ENCODE measurements at places on chromosomes 5 and 9.

DNA sequence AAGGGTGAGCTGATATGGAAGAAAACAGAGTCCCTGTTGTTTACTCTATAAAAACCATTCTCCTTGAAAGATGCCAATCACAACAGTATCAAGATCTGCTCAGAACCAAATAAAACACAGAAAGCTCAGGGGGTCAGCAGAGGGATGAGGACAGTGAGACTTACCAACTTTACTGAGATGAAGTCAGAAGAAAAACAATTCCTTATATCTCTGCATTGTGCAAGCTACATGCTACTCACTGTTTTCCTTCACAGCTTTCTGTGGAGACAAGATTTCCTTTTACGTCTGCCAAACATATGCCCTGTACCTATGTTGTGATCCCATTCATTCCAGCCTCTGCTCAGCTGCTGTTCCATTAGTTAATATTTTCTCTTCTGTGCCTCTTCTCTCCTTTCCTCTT lies 185.6 kb downstream of the TSSK1B start:
- DNase-seq = no peak

DNA sequence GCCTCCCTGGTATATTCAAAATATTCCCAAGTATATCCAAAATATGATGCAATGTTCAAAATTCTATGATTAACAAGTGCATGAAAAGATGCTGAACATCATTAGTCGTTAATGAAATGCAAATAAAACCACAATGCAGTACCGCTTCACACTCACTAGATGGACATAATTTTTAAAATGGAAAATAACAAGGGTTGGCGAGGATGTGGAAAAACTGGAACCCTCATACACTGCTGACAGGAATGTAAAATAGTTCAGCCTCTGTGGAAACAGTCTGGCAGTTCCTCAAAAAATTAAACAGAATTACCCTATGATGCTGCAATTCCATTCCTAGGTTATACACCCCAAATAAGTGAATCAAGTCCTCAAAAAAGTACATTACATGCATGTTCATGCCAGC lies 36.1 kb upstream of the MYOT start:
- no peak for DNase-seq

DNA sequence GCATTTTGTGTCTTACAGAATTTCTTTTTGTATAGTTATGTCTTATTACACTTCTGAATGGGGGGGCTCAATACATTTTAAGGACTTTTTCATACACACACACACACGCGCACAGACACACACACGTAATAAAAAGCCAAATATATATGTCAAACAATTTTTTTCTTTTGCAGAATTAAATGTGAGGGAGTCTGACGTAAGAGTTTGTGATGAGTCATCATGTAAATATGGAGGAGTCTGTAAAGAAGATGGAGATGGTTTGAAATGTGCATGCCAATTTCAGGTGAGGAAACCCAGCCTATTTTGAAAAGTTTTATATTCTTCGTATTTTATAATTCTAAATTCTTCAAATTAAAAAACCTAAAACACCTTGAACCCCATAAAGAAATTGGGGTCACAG lies 25.6 kb downstream of the TMEFF1 start:
- no peak for DNase-seq

- DNase-seq = no peak
These were observed 507 bp downstream of the CTNND2 start for GRCh38 chr5:11903614-11904264.

DNA sequence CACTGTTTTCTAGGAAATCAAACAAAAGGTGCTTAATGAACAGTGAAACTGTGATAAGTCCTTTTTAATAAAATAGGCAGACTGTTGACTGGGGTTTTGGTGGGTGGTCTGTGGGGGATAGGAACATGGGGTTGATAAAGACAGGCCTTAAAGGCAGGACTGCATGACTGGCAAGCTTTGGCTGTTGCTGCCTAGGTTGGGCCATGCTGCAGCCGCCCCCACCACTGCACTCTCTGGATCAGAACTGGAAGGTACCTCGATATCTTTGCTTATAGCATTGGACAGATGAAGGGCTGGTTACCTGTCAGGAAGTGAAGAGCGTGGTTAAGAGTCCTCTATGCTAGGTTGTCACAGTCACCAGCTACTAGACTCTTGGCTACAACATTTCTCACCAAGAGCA lies 24.4 kb downstream of the APBA1 start:
- no peak for DNase-seq

DNA sequence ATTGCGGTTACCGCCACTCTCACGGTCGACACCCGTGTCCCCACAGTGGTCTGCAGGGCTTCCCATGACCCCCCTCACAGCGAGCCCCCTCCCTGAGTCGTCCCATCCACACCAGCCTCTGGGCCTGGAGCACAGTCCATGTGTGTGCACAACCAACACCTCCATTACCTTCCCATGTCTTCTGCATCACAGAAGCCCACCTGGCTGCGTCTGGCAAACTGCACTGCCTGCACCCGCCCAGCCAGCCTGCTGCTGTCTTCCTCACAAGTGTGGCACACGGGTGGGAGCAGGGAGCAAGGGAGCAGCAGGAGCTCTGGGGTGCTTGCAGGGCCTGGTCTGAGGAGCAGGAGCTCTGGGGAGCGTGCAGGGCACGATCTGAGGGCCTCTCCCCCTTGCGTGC lies 415.3 kb upstream of the IRX4 start:
- no peak for DNase-seq

DNA sequence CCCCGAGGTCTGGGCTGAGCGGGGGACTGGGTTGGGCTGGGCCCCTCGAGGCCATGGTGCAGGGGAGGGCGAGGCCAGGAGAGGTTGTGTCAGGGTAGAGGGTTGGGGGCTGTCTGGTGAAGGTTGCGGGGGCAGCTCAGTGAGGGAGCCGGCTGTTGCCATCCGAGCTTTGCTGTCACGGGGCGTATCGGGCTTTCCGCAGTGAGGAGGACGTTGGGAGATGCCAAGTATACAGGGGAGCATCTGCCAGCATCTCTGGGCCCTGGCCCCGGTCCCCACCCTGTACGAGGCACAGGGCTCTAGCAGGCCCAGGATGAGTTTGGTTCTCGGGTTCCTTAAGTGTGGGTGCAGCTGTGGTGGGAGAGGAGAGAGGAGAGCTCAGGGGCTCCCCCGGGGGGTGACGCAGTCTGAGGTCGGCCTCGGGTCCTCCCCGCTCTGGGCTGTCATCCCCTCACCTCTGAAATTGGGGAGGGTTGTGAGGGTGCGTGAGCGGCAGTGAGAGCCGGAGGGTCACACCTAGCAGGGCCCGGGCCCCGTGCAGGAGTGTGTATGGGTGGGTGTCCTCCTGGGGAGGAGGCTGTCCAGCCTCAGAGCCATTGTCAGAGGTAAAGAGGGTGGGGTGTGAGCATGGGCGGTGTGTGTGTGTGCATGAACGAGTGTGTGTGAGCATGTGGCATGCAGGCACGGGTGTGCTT lies 87.3 kb downstream of the COL5A1 start:
- DNase-seq = no peak

DNA sequence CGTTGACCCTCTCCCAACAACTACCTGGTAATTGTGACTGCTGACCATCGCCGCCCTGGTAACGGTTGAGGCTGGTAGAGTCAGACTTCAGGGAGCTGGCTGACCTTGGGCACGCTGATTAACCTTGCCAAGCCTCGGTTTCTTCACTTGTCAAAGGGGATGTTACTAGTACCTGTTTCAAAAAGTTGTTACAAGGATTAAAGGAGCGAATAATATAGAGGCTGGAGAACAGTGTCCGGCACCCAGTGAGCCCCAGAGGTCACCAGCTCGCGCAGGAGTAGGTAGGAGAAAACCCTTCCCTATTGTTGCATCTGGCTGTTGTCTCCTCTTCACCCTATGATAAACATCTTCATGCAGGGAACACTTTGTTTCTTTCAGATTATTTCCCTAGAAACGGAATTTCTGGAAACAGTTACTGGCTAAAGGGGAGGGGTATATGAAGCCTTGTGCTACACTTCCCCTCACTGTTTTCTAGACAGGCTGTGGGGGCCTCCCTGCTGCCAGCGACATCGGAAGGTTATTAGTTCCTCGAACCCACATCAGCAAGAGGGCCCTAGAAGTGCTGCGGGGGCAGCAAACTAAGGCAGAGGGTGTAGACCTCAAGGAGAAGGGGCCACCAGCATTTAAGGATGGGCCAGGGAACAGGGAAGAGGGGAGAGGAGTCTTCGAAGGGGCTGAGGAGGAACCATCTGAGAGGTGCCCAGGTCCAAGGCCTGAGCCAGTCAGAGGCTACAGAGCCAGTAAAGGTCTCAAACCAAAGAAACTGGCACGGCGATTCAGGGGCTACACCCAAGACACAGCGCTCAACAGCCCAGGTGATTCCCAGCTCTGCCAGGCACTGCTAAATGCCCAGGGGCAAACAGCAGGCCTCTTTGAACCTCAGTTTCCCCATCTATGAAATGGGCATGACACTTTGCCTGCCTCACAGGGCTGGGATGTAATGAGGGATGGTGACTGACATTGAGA lies 37.6 kb downstream of the HRH2 start:
- DNase-seq = no peak

- no peak for DNase-seq
These were observed 596 bp upstream of the ADAMTS6 start for GRCh38 chr5:65482296-65482735.

- no peak for DNase-seq
These were observed 407.2 kb upstream of the PIK3R1 start for GRCh38 chr5:67808340-67808739.

GRCh38 chr5:746258-746761 lies 38.2 kb downstream of the ZDHHC11B start:
- no peak for DNase-seq

GRCh38 chr9:110109333-110110092 lies 98.4 kb downstream of the C9orf152 start:
- no peak for DNase-seq

- no peak for DNase-seq
These were observed 72.7 kb downstream of the EPB41L4B start for GRCh38 chr9:109248133-109248581.

DNA sequence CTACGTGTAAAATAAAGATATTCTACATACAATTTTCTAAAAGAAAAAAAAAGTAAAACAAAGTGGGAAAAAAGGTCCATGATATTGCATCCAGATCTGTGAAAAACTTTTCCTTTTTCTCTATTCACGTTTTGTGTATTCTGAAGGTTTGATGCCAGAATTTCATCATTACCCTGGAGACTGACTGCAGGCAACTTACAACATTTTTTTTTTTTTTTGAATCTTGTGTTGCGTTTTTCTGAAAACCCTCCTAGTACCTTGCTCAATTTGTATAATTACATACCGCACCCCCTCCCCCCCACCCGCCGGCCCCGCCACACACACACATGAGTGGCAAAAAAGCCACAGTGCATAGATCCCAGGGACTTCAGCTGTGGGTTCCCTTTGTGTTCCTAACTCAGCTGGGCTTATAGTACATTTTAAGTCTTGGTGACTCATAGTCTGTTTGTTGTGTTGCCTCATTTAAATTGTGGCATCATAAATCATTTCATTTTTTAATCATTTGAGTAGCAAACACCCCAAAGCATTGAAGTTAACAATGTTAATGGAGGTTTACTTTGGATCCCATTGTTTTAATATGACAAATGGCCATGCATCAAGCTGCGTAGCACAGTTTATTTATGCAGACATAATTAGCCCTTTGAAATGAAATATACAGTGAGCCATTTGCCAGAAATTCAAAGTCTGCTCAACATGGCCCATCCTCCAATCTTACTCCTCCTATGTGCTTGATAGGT lies 36.0 kb downstream of the PRDM6 start:
- no peak for DNase-seq

DNA sequence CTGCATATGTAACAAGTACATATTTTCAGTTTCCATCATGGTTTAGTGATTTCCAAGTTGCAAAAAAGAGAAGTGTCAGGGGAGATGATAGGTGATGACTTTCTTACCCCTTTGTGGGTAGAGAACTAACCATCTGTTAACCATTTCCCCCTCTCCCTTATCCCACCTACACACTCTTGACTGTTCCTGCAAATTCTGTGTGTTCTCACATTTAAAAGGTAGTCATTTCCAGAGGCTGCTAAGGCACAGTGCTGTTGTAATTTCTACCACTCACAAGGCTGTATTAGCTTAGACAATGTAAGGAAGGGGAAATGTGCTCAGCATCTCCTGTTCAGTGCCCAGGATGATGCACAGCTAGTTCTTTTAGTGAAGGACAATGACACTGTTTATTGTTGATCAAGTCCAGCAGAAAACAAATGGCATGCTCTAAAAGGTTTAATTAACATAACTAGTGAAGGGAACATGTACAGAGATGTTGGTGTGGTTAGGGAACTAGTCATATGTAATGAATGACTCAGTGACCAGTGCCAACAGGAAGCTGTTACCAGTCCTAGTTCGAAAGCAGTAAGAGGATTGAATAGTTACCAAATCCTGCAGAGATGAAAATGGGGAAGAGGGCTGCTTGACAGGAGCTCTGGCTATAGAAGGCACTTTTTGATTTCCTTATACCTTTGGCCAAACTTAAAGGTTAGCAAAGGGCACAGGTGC lies 165.1 kb downstream of the PLK2 start:
- no peak for DNase-seq

GRCh38 chr5:140558542-140558941 lies 1.3 kb upstream of the SRA1 start:
- DNase-seq = no peak

- DNase-seq = no peak
These were observed 17.6 kb downstream of the TRMO start for GRCh38 chr9:97904725-97905124.

DNA sequence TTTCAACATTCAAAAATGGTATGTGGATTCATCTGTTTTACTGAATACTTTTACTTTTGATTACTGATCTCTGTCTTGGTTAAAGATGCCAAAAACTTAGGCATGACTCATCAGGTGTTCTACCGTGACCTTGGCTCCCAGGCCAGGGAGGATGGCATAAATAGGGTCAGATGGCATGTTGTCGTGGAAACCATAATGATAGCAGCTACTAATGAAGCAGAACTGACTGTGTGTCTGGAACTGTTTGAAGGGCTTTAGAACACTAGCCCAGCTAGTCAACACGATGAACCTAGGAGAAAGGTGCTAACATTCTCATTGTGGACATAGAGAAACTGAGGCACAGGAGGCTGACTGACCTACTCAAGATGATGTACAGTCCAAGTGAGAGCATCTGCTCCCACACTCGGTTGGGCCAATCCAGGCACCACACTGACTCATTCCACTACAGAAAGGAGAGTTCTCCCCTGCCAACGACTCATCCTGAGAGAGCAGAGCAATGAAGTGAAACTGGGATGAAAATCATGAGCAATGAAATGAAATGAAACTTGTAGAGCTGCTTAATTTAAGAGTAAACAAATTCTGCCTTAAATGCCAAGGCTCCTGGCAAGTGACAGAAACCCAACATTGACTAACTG lies 116.0 kb downstream of the TENT4A start:
- DNase-seq = no peak

DNA sequence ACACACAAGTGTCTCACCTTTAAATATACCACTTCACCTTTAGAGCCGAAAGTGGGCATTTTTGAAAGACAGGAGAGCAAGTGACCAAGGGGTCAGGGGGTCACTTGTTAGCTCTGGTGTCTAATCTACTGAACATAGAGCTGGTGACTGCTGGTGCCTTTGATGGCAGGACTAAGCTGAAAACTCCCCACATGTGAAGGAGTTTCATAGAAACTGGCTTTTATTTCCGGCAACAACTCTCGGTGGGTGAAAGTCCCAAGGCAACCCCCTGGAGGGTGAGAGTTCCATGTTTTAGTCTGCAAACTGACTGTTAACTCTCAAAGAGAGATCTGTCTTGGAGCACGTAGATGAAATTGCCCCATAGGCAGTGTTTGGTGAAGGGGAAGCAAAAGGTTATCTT lies 466.9 kb downstream of the DMRTA1 start:
- DNase-seq = no peak
